ENCODE measurements at places on chromosomes 3 and 15.

GRCh38 chr3:141080431-141080830, 29.3 kb downstream of the SPSB4 start:
- DNase-seq = no peak

DNA sequence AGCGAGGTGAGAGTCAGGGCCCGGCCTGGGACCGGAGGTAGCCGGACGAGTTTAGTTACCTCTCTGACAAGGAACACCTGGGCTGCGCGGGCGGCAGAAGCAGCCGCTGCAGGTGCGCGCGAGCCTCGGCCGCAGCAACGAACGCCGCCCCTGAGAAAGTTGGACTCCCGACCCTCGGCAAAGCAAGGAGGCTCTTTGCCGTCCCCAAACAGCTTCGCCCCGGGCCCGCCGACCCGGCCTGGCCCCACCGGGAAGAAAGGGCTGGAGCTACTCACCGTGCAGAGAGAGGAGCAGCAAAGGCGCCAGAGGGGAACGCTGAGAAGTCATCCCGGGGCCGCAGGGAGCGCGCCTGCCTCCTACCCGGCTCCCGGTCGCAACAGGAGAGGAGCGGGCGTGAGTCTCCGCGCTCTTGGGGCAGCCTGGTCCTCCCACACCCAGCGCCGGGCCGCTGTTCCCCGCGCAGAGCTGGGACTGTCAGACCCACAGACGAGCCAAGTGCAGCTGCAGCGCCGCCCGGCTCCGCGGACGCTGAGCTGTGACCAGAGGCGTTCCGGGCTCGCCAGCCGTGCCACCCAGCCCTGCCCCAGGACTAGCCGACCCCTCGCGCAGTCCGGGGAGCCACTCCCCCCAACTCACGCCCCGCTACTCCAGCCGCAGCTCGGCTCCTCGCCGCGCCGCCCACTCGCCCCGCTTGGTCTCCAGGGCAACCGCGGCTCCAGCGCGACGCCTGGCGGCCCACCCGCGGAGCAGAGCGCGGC, at the start of gene IGSF11:
Gene IGSF11 (minus strand): TSS at position 591 of the 758 bp plus-strand sequence. CDS start 264 bp downstream, at position 327.
- peak; percentile 20 for DNase-seq

GRCh38 chr3:196666001-196666867, 26.7 kb downstream of the NRROS start:
- DNase-seq = no peak

DNA sequence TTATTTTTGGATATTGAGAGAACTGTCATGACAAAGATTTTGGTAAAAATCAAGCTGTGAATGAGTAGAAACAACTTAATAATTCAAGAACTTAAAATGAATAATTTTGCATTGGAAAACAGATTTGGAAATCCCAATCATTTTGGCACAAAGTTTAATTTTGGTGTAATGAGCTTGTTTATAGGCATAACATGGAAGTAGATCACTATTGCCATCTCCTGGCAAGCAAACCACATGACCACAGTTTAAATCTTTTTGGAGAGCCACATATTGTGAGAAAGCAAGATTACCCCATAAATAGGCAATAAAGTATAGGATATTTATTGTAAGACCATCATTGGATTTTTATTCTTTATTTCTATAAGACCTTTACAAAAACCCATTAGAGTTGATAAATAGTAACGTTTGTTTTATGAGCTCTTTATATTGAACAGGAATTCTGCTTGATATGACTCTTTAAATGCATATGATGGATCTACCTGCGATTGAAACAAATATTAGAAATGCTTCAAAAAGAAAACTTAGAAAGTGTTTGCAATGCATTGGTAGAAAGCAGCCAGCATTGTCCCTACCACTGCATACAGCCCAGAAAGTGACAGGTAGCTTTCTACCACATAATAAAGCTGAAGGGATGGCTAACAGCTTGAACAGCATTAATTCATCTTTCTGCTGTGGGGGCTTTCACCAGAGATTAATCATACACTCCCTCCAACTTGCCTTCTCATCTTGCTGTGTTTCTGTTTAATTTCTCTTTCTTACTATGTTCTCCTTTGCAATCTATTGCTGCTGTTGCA, 766.8 kb downstream of the TBL1XR1 start:
- DNase-seq = no peak

GRCh38 chr15:68097029-68097428, 42.9 kb downstream of the PIAS1 start:
- DNase-seq = no peak

GRCh38 chr3:57675530-57675929, 17.3 kb downstream of the DENND6A start:
- DNase-seq = no peak

DNA sequence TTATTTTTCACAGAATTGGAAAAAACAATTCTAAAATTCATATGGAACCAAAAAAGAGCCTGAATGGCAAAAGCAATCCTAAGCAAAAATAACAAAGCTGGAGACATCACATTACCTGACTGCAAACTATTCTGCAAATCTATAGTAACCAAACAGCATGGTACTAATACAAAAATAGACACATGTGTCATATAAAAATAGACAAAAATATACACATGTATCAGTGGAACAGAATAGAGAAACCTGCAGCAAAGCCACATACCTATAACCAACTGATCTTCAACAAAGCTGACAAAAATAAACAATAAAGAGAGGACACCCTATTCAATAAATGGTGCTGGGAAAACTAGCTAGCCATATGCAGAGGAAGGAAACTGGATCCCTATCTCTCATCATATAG, 259.6 kb downstream of the IGSF11 start:
- no peak for DNase-seq

DNA sequence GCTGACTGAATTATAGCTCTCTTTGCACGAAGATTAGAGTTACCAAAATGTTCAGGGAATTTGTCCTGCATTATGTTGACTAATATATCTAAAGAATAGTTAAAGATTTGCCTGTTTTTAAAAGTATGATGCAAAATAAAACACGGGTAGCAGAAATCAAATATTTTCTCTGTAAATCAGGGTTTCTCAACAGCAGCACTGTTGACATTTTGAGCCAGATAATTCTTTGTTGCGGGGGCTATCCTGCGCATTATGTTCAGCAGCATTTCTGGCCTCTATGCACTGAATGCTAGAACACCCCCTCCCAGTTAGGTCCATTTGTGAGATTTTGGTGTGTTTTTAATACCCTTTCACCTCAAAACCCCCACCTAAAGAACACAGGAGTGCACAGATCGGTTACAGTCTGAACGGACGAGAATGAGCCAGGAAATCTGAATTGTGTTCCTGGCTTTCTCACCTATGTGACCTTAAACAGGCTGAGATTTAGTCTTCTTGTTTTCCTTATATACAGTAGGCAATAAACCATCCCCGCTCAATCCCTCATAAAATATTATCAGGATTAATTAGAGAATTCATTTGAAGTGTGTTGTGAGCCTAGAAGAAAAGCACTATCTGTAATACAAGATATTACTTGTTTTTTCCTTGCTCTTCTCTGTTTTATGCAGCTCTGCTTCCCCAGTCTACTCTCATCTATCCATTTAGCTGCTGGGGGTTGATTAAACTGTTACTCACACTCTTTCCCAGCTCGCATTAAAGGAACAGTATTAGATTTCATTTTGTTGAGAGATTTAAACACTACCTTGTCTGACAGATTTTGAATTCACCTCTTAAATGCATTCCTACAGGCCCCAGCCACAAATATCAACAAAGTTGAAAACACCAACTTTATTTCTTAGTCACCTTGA, 247.5 kb upstream of the GOLIM4 start:
- DNase-seq = no peak

- no peak for DNase-seq
These were observed 104.4 kb upstream of the CCDC54 start for GRCh38 chr3:107272885-107273284.
